ENCODE measurements at places on chromosomes 7 and 10.

DNA sequence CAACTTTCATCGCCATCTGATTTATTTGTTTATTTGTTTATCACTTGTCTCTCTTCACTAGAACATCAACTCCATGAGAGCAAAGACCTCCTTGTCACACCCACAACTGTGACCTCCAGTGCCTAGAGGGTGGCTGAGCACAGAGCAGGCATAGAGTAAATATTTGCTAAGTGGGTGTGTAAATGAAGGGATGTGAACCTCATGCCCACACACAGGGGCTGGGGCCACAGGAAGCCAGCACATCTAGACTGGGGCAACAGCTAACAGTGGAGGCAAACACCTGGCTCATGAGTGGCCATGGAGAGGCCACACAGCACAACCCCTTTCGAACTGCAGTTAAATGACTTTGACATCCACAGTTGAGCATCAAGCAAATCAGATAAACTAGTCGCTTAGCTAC lies 39.8 kb downstream of the AKR1B1 start:
- no peak for DNase-seq

GRCh38 chr10:49174261-49174925 lies 13.8 kb downstream of the TMEM273 start:
- DNase-seq, result no peak

- DNase-seq, result no peak
Observed at GRCh38 chr7:143229054-143229790, 7.4 kb downstream of the TAS2R40 start.

DNA sequence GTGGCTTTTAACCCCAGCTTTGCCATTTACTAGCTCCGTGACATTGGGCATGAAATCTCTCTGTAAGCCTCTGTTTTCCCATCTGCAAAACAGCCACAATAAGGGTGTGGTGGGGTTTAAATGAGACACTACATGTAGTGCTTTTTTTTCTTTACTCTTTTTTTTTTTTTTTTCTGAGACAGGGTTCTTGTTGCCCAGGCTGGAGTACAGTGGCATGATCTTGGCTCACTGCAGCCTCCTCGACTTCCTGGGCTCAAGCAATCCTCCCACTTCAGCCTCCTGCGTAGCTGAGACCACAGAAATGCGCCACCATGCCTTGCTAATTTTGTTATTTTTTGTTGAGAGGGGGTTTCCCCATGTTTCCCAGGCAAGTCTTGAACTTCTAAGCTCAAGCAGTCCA lies 8.3 kb upstream of the DENND10 start:
- DNase-seq, result no peak

DNA sequence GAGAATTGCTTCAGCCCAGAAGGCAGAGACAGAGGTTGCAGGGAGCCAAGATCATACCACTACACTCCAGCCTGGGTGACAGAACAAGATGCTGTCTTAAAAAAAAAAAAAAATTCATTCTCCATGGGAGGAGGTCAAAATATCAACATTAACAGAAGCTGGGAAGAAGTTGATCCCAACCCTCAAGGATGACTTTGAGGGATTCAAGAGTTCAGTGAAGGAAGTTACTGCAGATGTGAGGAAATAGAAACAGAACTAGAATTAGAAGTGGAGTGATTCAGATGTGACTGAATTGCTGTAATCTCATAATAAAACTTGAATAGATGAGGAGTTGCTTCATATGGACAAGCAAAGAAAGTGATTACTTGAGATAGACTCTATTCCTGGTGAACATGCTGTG lies 19.7 kb upstream of the RPEL1 start:
- DNase-seq, result no peak

DNA sequence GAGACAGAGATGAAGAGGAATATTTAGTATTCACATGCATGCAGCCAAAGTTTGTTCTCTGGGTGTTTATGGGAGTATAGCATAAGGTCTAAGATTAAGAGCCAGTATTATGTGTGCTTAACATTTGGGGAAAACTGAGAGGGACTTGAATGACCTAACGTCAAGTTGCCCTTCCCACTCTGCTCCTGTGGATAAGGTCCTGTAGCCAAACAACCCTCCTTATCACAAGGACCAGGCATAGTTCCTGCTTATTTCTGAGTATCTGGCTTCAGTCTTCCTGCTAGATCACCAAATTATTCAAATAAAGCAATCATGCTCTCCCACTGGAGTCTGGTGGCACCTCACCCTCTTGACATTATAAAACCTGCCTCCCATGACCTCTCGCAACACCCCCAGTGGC lies 137.9 kb upstream of the SEMA3E start:
- DNase-seq, result no peak

- DNase-seq, result peak; percentile 84
Observed at GRCh38 chr10:119199231-119199992, 8.0 kb upstream of the GRK5 start.

DNA sequence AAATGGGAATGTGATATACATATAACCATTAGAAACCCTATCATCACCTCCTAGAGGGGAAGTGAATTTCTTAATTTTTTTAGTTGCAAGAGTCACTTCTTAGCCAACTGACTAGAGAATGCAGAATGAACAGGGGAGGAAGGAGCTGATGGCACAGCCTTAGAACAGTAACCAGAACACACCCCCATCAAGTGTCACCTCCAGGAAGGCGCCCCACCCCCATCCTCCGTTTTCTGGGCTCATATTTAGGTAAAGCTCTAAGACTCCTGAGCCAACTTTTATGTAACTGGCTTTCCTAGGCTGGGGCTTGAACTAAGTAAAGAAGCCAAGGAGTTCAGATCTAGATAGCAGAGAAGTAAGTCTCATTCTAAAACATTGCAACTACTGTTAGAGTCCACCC lies 54.0 kb downstream of the COL17A1 start:
- DNase-seq, result no peak

DNA sequence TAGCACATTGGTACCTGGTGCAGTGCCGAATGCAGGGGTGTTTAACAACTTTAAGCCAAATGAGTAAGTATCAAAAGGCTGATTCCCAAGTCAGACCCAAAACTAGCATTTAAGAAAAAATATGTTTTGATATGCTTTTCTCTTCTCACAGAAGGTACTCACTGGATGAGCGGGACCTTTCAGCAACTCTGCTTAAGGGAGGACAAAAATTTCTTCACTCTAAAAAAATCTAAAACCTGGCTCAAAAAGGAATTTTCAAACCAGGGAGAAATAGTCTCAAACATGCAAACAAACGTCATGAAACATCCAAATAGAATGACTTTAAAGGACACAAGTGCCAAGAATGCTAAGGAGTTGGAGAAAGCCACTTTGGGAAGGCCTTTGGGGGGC lies 962.1 kb downstream of the KCNMA1 start:
- no peak for DNase-seq

GRCh38 chr10:128009372-128010126 lies 102.6 kb downstream of the PTPRE start:
- DNase-seq, result no peak

DNA sequence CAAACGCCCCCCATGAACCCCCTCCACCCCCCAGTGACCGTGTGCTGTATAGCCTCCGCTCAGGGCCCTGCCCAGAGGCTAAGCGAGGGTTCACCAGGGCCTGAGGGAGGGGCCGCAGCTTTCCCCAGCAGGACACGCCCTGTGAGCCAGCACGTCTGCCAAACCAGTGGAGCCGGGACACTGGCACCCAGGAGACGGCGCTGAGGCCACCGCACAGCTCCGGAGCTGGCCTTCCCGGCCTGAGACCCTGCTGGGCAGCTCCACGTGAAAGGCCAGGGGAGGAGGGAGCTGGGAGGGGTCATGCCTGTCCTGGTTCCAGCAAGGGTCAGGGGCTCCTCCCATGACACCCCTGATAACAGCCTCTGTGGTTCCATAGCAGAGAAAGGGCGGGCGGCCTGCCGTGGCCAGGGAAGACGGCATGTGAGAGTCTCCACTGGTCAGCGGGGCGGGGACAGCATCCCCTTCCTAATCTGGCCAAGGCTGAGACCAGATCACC lies 278.3 kb downstream of the ELFN1 start:
- DNase-seq, result no peak

- DNase-seq, result no peak
Observed at GRCh38 chr7:52586704-52587103, 448.7 kb upstream of the POM121L12 start.

DNA sequence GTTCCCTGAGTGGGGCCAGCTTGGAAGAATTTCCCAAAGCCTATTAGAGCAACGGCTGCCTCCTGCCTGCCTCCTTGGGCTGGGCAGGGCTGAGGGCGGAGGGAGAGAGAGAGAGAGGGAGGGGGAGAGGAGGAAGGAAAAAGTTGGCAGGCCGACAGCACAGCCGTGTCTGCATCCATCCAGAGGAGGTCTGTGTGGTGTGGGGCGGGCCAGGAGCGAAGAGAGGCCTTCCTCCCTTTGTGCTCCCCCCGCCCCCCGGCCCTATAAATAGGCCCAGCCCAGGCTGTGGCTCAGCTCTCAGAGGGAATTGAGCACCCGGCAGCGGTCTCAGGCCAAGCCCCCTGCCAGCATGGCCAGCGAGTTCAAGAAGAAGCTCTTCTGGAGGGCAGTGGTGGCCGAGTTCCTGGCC lies at the start of gene AQP1:
TSS of gene AQP1 (plus strand) at position 293 of the 409 bp plus-strand sequence. CDS start at position 350, 57 bp downstream.
- peak; percentile 87 for DNase-seq

- DNase-seq, result peak; percentile 91
Observed at GRCh38 chr7:135757719-135758411, 9.3 kb upstream of the FAM180A start.

DNA sequence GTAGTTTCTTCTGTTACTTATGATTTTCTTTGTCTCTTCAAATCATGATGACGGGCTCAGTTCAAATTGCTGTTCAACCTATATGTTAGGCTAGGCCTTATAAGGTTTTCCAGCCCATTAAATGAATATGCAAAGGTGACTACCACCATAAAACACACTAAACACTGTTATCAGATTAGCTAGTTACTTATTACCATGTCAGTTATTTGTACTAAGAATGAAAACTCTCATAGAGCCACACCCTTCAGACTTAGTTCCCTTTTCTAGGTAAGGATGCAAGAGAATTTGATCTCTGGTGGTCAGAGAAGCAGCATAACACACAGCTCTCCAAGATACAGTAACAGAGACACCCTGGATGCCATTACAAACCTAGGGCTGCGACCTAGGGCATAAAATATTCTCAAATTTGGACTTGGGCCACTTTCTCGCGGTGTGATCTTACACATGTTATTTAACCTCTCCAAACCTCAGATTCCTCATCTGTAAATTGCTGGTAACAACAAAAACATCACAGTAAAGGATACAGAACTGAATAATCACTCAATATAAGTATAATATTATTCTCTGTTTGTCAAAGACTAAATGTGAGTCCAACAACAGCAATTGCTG lies 35.6 kb downstream of the ANKMY2 start:
- no peak for DNase-seq

- DNase-seq, result no peak
Observed at GRCh38 chr7:102403563-102403962, 7.4 kb downstream of the PRKRIP1 start.

GRCh38 chr7:151599401-151600227 lies 79.9 kb upstream of the RHEB start:
- DNase-seq, result peak; percentile 96

GRCh38 chr10:18681971-18682411 lies 22.8 kb downstream of the ARL5B start:
- peak; percentile 81 for DNase-seq

- no peak for DNase-seq
Observed at GRCh38 chr7:103918631-103919271, 70.7 kb downstream of the RELN start.

DNA sequence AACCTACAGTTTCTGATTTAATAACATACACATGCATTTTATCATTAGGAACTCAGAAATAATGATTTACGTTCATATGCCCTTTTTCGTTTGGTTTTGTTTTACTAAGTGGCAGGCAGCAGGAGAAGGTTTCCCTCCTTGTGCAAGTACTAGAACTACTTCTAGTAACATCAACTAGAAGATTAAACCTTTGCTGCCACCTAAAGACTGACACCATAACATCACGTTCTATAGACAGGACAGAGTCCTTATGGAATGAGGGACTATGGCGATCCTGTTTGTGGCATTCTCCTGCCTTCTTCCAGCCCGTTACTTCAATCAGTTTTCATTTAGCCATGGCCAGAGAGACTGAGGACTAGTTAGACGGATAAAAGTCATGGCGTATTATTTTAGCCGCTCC lies 53.2 kb downstream of the GAD2 start:
- DNase-seq, result peak; percentile 21

DNA sequence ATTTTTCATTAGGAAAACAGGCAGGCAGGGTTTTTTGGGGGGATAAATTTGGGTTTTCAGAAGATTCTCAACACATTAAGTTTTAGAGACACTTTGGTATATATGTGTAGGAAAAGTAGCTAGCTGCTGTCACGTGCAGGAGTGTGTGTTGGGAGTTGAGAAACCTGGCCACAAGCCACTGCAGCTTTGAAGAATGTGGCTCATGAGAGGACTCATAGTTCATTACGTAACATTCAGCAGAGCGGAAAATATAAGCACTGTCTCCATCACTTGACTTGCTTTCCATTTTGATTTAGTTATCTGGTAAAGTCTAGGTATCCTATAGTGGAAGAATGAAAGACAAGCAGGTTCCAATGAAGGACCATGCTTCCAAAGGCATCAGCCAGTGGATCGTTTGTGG lies 31.2 kb downstream of the SMNDC1 start:
- DNase-seq, result peak; percentile 78

GRCh38 chr7:52959878-52960660 lies 75.4 kb upstream of the POM121L12 start:
- no peak for DNase-seq

DNA sequence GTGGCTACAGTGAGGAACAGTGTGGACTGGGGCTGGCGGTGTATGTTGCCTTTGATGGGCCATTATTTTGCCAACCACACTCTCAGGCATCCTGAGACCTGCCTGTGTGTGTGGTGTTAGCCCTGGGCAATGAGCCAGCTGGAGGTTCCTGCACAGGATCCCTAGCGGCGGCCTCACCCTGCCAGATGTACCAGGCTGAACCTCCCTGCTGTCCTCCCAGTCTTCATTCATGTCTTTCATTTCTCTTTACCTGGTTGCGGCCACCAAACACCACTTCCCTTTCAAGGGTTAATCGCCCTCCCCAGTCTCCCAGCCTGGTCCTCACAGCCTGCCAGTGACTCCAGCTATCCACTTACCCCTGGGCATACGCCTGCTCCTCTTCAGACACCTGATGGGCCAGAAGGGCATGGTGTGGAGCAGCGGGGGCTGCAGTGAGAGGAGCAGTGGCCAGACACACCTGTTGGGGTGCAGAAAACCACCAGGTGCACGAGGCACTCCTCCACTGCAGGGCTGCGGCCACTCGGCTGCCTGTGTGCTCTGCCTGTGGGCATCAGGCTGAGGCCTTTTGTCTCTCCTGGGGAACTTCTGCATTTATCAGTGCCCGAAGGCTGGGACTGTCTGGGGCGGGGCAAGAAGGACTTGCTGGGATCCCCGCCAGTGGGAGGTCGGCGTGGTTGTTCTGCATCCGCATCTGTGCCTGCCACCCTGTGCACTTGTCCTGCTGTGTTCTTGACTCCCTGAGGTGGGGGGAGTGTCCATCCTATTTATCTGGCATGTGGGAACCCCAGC lies 111.6 kb downstream of the ARHGAP22 start:
- no peak for DNase-seq

- no peak for DNase-seq
Observed at GRCh38 chr7:153604-154003, 38.8 kb upstream of the FAM20C start.
